NCI-H2081 treated with DMSO at 0.1 percent for 48 hours (cell line): ENCODE measurements at places on chromosomes 11 and 22.

GRCh38 chr11:10414181-10414580 is 40.9 kb upstream of the AMPD3 start:
- DNase-seq, result no peak

GRCh38 chr11:134864233-134864967 is 452.4 kb upstream of the B3GAT1 start:
- no peak for DNase-seq

- no peak for DNase-seq
These were observed 183.8 kb downstream of the SWAP70 start for GRCh38 chr11:9847636-9848035.

GRCh38 chr11:134853992-134854991 is 442.2 kb upstream of the B3GAT1 start:
- DNase-seq, result no peak

DNA sequence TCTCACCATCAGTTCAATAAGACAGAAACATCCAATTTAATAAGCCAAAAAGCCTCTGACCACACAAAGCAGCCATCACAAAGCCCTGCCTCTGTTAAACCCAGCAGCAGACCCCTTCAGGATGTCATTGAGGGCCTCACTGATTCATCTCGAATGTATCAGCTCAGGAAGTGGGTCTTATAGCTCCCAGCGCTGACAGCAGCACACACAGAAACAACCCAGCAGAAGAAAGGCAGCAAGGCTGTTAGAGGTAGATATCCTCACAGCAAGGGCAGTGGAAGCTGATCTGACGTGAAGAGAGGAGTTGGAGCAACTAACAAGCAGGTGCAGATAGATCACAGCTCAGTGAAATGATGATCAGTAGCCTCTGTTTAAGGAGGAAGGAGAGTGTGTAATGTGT is 86.2 kb upstream of the NCAM1 start:
- no peak for DNase-seq

- DNase-seq, result no peak
These were observed 63.7 kb downstream of the PRDM11 start for GRCh38 chr11:45209891-45210699.

GRCh38 chr11:132643239-132643638 is 889.1 kb downstream of the OPCML start:
- no peak for DNase-seq

- DNase-seq, result no peak
These were observed 466.3 kb downstream of the OPCML start for GRCh38 chr11:133065847-133066485.

DNA sequence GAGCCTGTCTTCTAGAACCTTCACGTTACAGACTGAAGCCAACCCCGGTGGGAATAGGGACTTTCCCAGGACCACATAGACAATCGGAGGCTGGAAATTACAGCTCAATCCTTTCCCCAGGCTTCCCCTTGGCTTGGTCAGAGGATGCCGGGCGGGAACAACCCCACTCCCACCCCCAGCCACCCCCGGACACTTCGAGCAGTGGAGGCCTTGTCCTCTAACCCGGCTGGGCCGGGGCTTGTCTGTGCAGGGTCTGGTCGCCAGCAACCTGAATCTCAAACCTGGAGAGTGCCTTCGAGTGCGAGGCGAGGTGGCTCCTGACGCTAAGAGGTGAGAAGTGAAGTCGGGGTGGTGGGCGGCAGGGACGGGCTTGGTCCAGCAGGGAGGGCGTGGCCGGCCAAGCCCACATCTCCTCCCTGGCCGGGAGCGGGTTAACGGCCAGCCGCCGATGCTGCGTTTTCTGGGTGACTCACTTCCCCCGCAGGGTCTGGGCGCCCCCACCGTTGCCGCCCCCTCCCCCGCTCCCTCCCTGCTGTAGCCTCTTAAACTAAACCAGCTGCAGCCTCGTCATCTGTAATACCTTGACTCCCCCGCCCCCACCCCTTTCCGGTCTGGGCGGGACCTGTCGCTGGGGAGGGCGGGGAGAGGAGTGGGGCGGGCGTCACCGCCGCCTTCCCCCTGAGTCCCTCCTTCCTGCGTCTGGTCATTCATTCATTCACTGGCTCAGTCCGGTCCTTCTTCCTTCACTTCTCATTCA is 1.5 kb downstream of the LGALS1 start:
- no peak for DNase-seq

GRCh38 chr11:110121204-110121603 is 28.0 kb downstream of the ZC3H12C start:
- no peak for DNase-seq

DNA sequence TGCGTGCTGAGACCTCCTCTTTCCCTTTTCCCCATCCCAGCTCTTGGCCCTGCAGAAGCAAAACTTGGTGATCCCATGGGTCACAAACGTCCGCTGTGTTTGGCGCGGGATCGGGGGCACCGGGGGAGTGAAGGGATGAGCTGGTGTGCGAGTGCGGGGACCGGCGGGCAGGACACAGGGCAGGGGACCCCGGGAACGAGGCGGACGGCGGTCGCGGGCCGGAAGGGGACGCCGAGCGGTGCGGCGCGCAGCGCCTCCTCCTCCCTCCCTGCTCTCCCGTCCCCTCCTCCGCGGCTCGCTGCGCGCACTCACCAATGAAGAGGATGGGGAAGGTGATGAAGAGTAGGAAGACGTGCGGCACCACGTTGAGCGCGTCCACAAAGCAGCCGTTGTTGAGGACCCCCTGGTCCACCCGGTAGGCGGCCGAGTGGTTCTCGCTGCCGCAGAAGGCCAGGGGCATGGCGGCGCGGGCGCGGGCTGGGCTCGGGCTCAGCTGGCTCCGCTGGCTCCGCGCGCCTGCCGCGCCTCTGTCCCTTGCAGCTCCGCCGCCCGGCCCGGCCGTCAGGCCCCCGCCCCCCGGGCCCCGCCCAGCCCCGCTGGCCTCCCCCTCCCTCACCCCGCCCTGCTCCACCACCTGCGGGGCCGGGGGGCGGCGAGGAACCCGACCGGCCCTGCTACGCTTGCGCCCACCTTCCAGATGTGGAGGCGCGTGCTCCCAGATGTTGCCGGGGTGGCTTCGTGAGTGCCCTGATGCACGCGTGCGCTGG is at the start of gene ABCC8:
TSS of gene ABCC8 (minus strand) at position 529 of the 767 bp plus-strand sequence. CDS start at position 460, 69 bp downstream.
- no peak for DNase-seq

GRCh38 chr11:20303391-20303965 is 60.0 kb upstream of the HTATIP2 start:
- no peak for DNase-seq
